H4 (cell line): ENCODE measurements at places on chromosomes 16 and 17. TPM values are rescaled to one million over a fixed set of nuclear protein-coding genes. Genes with fewer than 3 reads are reported as not detected.

DNA sequence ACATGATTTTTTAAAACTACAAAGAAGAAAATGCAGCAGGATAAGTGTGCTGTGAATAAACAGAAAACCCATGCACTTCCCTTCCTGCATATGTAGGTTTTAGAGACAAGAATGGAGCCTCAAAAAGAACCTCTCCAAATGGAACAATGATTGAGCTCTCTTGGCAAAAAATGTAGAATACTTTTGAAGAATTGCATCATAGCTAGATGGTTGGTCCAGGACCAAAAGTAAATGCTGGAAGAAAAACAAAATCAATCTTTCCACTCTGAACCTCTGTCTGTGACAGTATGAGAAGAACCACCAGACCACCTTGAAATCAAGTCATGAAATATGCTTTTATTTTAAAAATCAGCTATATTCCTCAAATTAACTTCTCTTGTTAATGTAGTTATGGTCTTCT is 17.5 kb downstream of the HELZ start:
- no peak for DNase-seq

DNA sequence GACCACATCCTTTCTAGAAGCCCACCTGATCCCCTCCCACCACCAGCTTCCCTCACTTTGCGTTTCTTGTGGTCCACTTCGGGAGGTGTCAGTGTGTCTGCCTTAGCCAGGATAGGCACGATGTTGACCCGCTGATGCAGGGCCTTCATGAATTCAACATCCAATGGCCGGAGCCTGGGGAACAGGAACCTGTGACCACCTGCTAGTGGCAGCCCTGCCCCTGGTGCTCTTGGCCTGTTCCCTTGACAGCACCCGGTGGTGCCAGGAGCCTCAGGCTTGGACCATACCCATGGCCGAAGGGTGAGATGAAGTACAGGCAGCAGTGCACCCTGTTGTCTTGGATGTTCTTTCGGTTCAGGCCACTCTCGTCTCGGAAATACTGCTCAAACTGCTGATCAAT is 7.2 kb upstream of the MTMR4 start:
- DNase-seq, result no peak

DNA sequence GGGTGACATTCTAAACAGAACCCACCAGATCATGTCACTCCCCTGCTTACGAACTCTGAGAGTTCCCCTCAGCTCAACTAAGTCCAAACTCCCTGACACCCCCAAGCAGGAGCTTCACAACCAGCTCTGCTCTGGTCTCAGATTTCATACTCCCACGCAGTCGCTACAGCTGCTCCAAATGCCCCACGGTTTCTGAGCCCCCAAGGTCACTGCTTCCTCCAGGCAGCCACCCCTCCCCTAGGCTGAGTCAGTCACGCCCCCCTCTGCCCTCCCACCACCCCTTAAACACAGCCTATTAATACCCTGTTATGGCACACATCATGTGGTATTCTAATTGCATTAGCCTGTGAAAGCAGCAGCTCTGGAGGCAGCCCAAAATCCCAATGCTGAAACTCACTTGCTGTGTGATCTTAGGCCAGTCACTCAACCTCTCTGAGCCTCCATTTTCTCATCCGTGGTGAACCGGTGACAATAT is 51.5 kb downstream of the GSG1L start:
- no peak for DNase-seq

GRCh38 chr17:28112606-28113005 is 70.1 kb downstream of the NLK start:
- no peak for DNase-seq

- DNase-seq, result no peak
Measured at GRCh38 chr17:32503251-32504165, 16.7 kb downstream of the CDK5R1 start.

- DNase-seq, result no peak
Measured at GRCh38 chr16:85527767-85528297, 85.3 kb upstream of the GSE1 start.

DNA sequence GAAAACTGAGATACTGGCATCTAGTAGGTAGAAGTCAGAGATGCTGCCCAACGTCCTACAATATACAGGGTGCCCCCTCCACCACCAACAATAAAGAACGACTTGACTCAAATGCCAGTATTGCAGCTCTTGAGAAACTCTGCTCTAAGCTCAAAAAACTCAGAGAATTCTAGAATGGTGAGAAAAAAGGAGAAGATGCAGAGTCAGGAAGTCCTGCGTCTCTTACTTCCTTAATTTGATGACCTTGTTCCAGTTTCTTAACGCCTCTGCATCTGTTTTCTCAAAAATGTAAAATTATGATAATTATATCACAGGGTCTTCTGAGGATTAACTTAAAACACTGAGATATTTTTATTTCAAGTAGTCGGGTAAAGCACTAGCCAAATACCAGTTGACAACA is 1.7 kb upstream of the HSBP1 start:
- no peak for DNase-seq

DNA sequence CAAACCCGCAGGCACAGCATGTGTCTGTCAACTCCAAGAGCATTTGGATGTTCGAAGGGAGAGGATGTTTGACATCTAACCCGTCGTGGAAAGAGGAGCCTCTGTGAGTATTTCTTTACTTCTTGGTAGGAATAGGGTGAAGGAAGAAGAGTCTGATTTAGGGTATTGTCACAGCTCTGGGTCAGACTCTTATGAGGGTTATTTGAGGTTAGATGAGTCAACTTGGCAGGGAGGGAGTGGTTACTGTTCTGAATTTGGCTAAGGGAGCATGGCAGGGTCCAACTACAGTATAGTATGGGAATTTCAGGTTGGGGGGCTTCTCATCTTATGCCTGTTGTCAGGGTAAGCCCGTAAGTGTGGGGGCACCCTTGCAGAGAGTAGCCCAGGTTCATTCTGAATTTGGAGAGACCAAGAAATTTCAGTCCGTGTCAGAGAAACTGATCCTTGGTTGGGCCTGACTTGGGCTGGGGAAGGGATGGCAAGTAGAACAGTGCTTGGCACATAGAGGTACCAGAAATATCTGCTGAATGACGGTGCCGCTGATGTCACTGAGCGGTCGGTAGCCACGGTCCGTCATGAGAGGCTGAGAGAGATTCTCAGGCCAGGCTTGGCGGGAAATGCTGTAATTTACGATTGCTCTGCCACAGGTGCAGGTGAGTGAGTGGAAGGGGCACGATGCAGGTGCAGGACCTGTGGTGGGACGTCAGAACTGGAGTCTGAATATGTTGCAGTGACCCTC is 43.2 kb downstream of the MYH3 start:
- DNase-seq, result no peak

GRCh38 chr17:62070900-62071299 is 5.8 kb upstream of the MED13 start:
- DNase-seq, result no peak

DNA sequence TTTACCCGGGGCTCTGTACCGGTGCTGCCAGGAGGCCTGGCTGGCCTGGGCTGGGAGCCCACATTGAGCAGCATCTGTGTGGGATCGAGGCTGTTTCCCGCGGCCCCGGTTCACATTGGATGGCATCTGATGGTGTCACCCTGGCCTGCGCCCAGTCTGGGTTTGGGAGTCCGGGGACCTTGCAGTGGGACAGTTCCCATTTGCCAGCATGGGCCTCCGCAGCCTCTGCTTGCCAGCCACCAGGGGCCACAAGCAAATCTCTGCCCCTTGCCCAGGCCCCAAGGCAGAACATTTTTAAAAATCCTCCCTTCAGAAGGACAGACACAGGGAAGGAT is 64.5 kb downstream of the BANP start:
- no peak for DNase-seq

GRCh38 chr17:79070266-79070880 is 4.3 kb upstream of the ENGASE start:
- DNase-seq, result no peak

DNA sequence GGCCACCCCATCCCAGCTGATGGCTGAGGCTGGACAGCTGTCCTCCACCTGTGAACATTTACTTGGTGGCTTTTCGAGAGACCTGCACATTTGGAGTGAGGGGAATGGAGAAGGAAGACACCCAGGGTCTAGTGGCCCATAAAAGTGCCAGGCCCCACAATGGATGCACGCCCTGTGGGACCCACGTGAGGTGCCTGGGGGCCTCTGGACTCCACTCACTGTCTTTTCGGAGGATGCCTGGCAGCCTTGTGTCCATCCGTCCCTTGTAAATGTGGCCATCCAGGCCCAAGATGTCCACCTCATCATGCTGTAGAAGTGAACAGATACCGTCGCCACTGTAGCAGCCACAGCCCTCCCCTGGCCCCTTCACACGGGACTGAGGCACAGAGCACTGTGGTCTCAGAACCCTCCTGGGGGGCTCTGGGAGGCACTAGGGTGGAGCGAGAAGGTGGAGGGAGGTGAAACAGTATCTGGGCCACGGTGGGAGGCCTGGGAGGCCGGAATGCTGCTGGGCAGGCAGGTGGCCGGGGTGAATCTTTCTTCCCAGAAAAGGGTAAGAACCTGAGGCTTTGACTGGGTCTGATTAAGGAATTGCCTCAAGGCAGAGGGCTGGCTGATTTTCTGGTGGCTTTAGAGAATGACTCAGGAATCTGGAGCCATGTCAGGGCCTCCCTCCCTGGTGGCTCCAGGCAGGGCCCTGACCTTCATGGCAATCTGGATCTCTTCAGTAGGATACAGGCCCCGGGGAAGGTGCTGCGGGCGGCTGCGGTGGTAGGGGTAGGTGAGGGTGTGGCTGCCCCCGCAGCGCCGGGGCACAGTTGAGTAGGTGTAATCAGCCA is 11.5 kb downstream of the UBALD2 start:
- no peak for DNase-seq

- peak; percentile 35 for DNase-seq
Measured at GRCh38 chr17:31549121-31549524, 157.6 kb downstream of the RAB11FIP4 start.

DBF4B gene
- 8.7 and 9.2 TPM in 2 replicates for total RNA-seq

PYDC1 gene
- not detected in 2 replicates for total RNA-seq

SKAP1 gene
- not detected in 2 replicates for total RNA-seq

MAP2K6 gene
- total RNA-seq, result 14.7 and 19.6 TPM in 2 replicates

MOSMO gene
- 11.8 and 16.2 TPM in 2 replicates for total RNA-seq

SUPT4H1 gene
- 94.2 and 99.9 TPM in 2 replicates for total RNA-seq

SOCS3 gene
- 29.2 and 43.0 TPM in 2 replicates for total RNA-seq

ZNF267 gene
- 3.5 and 8.1 TPM in 2 replicates for total RNA-seq

LLGL2 gene
- total RNA-seq, result 7.8 and 13.0 TPM in 2 replicates

ZP2 gene
- total RNA-seq, result not detected in 2 replicates
